ENCODE measurements at places on chromosomes 4 and X. TPM values are rescaled to one million over a fixed set of nuclear protein-coding genes. Genes with fewer than 3 reads are reported as not detected.

DNA sequence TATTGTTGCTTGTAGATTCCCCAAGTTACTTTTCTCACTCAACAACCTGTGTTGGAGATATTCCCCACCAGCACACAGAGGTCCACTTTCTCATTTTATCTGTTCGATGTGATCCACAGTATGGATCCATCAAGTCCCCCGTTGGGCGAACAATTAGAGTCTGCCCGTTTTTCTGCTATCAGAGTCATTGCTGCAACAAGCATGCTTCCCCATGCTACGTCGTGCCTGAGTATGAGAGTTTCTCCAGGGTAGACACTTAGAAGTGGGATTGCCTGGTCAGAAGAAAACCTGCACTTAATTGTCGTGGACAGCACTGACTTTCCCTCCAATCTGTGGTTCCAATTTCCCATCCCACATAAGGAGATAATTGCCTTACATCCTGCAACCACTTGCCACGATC, 62.7 kb upstream of the SHOX start:
- no peak overlapping the region for H3K4me3 ChIP-seq
- H3K27ac ChIP-seq = no peak overlapping the region
- no peaks in the 10 kb centered on the region for H3K36me3 ChIP-seq
- no peaks in the 10 kb centered on the region for H3K4me1 ChIP-seq
- H3K27me3 ChIP-seq = no peaks in the 10 kb centered on the region

GRCh38 chr4:89422441-89422990, 114.9 kb upstream of the GPRIN3 start:
- H3K4me3 ChIP-seq = no peak overlapping the region
- DNase-seq = no peak
- no peak overlapping the region for H3K27ac ChIP-seq
- H3K27me3 ChIP-seq = no peaks in the 10 kb centered on the region
- H3K4me1 ChIP-seq = no peaks in the 10 kb centered on the region

- no peak overlapping the region for H3K4me3 ChIP-seq
- peak; percentile 20 for DNase-seq
- no peaks in the 10 kb centered on the region for H3K27me3 ChIP-seq
- peak overlapping the region; percentile 81 for H3K27ac ChIP-seq
Measured at GRCh38 chrX:150690126-150690525, 3.1 kb upstream of the MTMR1 start.

DNA sequence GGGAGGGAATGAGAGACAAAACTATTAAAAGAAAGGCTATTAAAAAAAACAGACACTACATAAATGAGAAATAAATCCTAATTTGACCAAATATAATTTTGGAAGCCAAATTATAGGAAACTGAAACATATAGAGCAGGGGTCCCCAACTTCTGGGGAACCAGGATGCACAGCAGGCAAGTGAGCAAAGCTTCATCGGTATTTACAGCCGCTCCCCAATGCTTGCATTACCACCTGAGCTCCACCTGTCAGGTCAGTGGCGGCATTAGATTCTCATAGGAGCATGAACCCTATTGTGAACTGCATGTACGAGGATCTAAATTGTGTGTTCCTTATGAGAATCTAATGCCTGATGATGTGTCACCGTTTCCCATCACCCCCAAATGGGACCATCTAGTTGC, 28.4 kb downstream of the ABCG2 start:
- no peak overlapping the region for H3K4me3 ChIP-seq

GRCh38 chr4:154465085-154465484, 26.5 kb downstream of the DCHS2 start:
- no peak overlapping the region for H3K4me3 ChIP-seq
- H3K27me3 ChIP-seq = no peaks in the 10 kb centered on the region
- H3K4me1 ChIP-seq = no peaks in the 10 kb centered on the region
- DNase-seq = no peak

- no peak overlapping the region for H3K4me3 ChIP-seq
- no peaks in the 10 kb centered on the region for H3K36me3 ChIP-seq
- no peaks in the 10 kb centered on the region for H3K4me1 ChIP-seq
- no peak for DNase-seq
Measured at GRCh38 chr4:8523766-8524165, 56.4 kb upstream of the GPR78 start.

- no peaks in the 10 kb centered on the region for H3K4me1 ChIP-seq
- no peaks in the 10 kb centered on the region for H3K27me3 ChIP-seq
- DNase-seq = no peak
- H3K27ac ChIP-seq = no peak overlapping the region
Measured at GRCh38 chr4:120010646-120011045, 56.0 kb downstream of the MAD2L1 start.

DNA sequence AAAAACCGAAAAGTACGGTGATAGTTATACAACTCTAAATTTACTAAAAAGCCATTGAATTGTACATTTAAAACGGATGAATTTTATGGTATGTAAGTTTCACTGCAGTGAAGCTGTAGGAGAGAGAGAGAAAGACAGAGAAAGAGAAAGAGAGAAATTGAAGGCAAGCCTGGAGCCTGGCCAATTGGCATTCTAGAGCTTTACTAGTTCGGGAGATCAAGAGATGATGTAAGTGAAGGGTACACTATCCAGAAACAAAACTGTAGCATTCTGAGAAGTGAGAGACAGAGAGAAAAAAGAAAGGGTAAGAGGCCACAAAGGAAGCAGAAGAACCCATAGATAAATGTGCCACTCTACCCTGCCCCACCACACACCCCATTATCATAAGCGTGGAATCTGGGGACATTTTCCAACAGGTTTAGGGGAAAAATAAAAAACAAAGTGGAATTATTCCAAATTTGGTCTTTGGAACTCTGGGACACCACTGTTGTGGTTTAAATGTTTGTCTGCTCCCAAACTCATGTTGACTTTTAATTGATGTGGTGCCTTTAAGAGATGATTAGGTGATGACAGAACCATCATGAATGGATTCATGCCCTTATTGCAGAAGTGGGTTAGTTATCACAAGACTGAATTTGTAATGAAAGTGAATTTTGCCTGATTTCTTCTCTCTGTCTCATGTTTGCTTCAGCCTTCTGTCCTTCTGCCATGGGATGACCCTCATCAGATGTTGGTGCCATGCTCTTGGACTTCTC, 123.0 kb upstream of the PLS3 start:
- H3K36me3 ChIP-seq = no peaks in the 10 kb centered on the region
- H3K27me3 ChIP-seq = no peaks in the 10 kb centered on the region
- no peak overlapping the region for H3K27ac ChIP-seq
- H3K4me1 ChIP-seq = no peaks in the 10 kb centered on the region

DNA sequence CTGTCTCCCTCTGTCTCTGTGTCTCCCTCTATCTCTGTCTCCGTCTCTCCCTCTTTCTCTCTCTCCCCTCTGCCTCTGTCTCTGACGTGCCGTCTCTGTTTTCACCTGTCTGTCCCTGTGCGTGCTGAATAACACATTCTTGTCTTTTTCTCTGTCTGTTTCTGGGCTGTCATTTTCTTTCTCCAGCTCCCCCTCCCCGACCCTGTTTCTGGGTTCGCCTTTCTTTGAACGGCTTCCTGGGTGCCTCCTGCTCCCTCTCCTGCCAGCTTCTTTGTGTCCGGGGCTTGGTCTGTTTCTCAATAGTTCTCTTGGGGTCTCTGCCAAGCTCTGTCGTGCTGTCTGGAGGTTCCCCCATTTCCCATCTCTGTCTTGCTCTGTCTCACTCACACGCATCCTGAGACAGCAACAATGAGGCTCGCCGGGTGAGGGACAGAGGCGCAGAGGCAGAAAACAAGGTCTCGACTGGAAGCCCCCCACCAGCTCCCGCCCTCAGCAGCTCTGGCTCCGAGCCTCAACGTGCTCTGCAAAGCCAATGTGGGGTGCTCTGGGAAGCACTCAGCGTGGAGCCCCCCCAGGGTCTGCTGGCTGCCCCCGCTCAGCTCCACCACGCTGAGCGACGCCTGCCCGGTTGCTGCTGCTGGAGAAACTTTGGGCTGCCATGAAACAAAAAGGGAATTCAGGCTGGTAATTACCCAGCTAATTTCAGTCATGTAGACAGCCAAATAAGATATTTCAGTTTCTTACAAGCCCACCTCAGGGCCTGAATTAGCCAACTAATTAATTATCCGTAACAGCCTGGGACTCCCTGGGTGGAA, 3.4 kb downstream of the CPLX1 start:
- no peak overlapping the region for H3K27ac ChIP-seq
- DNase-seq = no peak
- H3K27me3 ChIP-seq = peaks cover 21% of the 10 kb centered on the region
- no peaks in the 10 kb centered on the region for H3K4me1 ChIP-seq
- peaks cover 5% of the 10 kb centered on the region for H3K36me3 ChIP-seq
- H3K4me3 ChIP-seq = no peak overlapping the region

GRCh38 chr4:167622481-167623240, 388.4 kb upstream of the SPOCK3 start:
- H3K36me3 ChIP-seq = no peaks in the 10 kb centered on the region
- peak; percentile 67 for DNase-seq
- H3K27me3 ChIP-seq = no peaks in the 10 kb centered on the region
- peaks cover 7% of the 10 kb centered on the region for H3K4me1 ChIP-seq
- H3K27ac ChIP-seq = no peak overlapping the region
- no peak overlapping the region for H3K4me3 ChIP-seq

DNA sequence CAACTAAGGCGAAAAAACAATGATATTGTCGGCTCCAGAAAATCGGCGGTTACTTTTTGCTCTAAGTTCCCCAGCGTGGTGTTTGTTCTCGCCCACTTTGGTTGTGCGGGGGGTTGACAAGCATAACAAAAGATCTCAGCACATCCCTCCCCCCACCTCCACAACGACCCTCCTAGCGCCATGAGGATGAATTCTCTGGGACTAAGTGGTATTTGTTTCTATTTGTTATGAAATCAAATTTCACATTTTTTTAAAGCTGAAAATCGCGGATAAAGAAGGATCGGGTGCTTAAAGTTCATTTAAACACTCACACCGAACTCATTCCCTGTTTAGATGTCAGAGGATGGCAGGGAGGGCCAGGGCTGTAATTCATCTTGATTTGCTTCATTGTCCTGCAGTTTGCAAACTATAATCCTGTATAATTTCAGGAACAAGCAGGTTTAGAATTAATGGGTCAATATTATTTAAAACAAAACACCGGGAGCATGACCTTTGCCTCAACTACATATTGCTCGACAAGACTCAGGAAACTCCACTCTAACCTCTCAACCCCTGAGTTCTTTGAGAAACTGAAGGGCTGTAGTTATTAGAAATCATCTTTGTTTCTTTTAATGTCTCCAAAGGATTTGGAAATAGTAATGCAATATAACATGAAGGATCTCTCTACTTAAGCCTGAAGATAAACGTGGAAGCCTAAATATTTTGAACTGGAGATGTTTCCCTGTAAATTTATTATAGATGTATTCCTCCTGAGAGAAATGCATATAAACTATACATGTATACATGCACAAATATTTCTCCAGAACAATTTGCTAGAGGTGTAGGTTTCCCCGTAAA, 6.4 kb downstream of the PITX2 start:
- H3K27ac ChIP-seq = no peak overlapping the region
- H3K4me1 ChIP-seq = no peaks in the 10 kb centered on the region
- no peak for DNase-seq
- H3K27me3 ChIP-seq = no peaks in the 10 kb centered on the region
- H3K4me3 ChIP-seq = peak overlapping the region; percentile 64
- no peaks in the 10 kb centered on the region for H3K36me3 ChIP-seq

DNA sequence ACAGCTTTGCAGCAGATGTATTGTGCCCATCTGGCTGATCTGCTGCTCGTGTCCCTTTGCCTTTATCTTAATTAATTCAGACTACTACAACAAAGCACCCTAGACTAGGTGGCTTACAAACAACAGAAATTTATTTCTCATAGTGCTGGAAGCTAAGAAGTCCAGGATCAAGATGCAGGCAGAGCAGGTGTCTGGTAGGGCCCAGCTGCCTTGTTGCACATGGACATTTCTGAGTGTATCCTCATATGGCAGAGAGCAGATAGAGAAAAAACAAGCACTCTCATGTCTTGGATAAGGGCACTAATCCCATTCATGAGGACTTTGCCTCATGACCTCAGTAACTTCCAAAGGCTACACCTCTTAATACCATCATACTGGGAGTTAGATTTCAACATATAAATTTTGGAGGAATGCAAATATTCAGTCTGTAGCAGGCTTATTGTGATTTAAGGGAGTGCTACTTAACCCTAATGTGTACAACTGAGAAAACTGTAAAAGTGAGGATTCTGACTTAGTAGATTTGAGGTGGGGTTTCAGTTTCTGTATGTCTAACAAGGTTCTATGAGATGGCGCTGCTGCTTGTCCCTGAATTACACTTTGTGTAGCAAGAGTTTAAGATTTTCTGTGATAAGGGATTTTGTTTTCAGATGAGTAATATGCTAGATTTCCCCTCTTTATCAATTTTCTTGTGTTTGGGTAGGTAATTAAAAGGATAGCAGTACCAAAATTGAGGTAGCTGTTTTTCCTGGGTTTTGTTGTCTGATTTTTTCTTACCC, 473.2 kb upstream of the TECRL start:
- no peak overlapping the region for H3K27ac ChIP-seq
- no peaks in the 10 kb centered on the region for H3K27me3 ChIP-seq
- H3K36me3 ChIP-seq = no peaks in the 10 kb centered on the region
- H3K4me3 ChIP-seq = no peak overlapping the region

- no peak overlapping the region for H3K4me3 ChIP-seq
- H3K36me3 ChIP-seq = peaks cover 5% of the 10 kb centered on the region
- no peaks in the 10 kb centered on the region for H3K27me3 ChIP-seq
- H3K27ac ChIP-seq = no peak overlapping the region
- no peak for DNase-seq
Measured at GRCh38 chr4:77342170-77342810, 185.3 kb downstream of the CCNG2 start.

GRCh38 chr4:32824336-32824735, 2104.2 kb downstream of the PCDH7 start:
- H3K27ac ChIP-seq = no peak overlapping the region
- no peaks in the 10 kb centered on the region for H3K27me3 ChIP-seq
- no peak for DNase-seq
- no peak overlapping the region for H3K4me3 ChIP-seq

DNA sequence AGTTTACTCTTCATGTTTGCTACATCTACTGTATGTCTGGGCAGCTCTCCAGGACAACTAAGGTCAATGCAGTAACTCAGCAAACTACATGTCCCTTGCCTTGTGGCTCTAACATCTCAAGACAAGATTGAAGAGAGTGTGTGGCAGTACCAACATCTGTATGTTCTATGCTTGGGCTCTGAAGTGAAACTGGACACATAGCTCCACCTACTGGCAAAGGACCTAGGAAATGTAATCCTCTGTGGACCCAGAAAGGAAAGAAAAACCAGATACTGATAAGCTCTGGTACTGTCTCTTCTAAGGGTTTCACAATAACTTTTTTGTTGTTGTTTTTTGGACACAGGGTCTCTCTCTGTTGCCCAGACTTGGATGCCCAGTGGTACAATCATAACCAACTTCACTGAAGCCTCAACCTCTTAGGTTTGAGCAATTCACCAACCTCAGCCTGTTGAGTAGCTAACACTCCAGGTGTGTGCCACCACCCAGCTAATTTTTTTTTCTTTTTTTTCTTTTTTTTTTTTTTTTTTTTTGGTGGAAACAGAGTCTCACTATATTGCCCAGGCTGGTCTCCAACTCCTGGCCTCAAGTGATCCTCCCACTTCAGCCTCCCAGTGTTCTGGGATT, 64.1 kb downstream of the QDPR start:
- H3K36me3 ChIP-seq = no peaks in the 10 kb centered on the region
- H3K27me3 ChIP-seq = peaks cover 38% of the 10 kb centered on the region
- H3K4me1 ChIP-seq = no peaks in the 10 kb centered on the region
- peak; percentile 59 for DNase-seq
- no peak overlapping the region for H3K27ac ChIP-seq

Gene ARMCX2
- total RNA-seq = not detected

Gene DCAF12L1
- total RNA-seq = not detected

Gene IGSF1
- total RNA-seq = not detected

Gene TMEM35A
- total RNA-seq = not detected

Gene SHOX
- total RNA-seq = not detected

Gene FAM199X
- 31.6 TPM for total RNA-seq

Gene AVPR2
- total RNA-seq = not detected

Gene GUCY1A1
- 23.6 TPM for total RNA-seq

Gene CENPVL3
- not detected for total RNA-seq

Gene HMX1
- total RNA-seq = not detected

Gene HTN3
- not detected for total RNA-seq

Gene MBTPS2
- total RNA-seq = 29.7 TPM

Gene EIF1AX
- total RNA-seq = 127 TPM

Gene TEX11
- not detected for total RNA-seq
